ENCODE measurements at places on chromosomes 11 and 22. TPM values are rescaled to one million over a fixed set of nuclear protein-coding genes. Genes with fewer than 3 reads are reported as not detected.

DNA sequence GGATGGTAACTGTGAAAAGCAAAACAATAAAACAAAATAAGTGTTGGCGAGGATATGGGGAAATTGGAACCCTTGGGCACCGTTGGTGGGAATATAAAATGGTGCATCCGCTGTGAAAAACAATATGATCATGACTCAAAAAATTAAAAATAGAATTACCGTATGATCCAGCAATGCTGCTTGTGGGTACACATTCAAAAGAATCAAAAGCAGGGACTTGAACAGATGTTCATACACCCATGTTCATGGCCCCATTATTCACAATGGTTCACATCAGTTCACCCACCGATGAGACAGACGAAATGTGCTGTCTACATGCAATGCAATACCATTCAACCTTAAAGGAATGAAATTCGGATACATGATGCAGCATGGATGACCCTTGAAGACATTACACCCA, 1.2 kb upstream of the DERL3 start:
- no peak overlapping the region for H3K4me3 ChIP-seq
- no peak for DNase-seq
- peaks cover 29% of the 10 kb centered on the region for H3K4me1 ChIP-seq
- H3K27ac ChIP-seq, result no peak overlapping the region

GRCh38 chr11:130403271-130403804, 25.1 kb downstream of the ADAMTS8 start:
- peaks cover 23% of the 10 kb centered on the region for H3K4me1 ChIP-seq
- H3K27me3 ChIP-seq, result no peaks in the 10 kb centered on the region

DNA sequence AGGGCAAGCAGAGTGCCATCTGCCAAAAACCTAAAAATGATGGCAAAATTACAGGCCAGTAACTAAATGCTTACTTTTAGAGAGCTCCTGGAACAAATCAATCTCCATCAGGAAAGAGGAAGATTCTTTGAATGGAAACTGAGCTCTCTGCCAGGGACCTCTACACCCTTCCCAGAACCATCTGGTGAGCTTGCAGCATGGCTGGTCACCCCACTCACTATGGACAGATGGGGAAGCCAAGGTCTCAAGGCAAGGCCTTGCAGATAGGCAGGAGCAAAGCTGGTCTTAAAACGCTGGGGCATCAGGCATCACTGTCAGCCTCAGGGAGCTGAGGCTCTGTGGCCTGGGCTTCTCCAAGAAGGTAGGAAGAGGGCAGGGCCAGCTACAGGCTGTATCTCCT, 36.2 kb downstream of the SERGEF start:
- DNase-seq, result no peak
- H3K4me3 ChIP-seq, result no peak overlapping the region
- no peaks in the 10 kb centered on the region for H3K27me3 ChIP-seq
- H3K4me1 ChIP-seq, result no peaks in the 10 kb centered on the region
- peaks cover 8% of the 10 kb centered on the region for H3K36me3 ChIP-seq

GRCh38 chr22:44698531-44699421, 3.2 kb upstream of the PRR5 start:
- DNase-seq, result no peak
- H3K4me3 ChIP-seq, result no peak overlapping the region
- peak overlapping the region; percentile 71 for H3K27ac ChIP-seq
- H3K27me3 ChIP-seq, result no peaks in the 10 kb centered on the region

- no peak for DNase-seq
- H3K36me3 ChIP-seq, result no peaks in the 10 kb centered on the region
- no peak overlapping the region for H3K27ac ChIP-seq
- H3K27me3 ChIP-seq, result no peaks in the 10 kb centered on the region
These were observed 46.5 kb upstream of the SOX6 start for GRCh38 chr11:16402654-16403447.

GRCh38 chr11:34439610-34440198, 970 bp downstream of the CAT start:
- peak overlapping the region; percentile 76 for H3K4me3 ChIP-seq
- H3K27ac ChIP-seq, result peak overlapping the region; percentile 95

- H3K36me3 ChIP-seq, result no peaks in the 10 kb centered on the region
- H3K27ac ChIP-seq, result no peak overlapping the region
- H3K4me3 ChIP-seq, result no peak overlapping the region
- DNase-seq, result no peak
These were observed 8.7 kb upstream of the GDPD5 start for GRCh38 chr11:75534259-75535069.

DNA sequence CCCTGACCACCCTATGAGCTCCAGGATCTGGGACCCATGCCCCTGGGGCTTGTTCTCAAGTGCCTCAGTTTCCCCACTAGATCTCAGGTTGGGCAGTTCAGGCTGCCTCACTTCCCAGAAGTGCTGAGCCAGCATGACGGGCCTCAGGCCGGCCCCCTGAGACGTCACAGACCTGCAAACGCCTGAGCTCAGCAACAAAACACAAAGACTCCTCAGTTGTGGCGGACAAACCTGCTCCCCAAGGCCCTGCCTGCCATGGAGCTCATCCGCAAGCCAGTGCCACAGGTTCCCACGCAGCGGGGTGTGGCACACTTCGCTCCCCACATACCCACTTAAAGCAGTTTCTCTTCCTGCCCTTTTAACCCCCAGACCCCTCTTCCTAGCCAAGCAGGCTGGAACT, 45.2 kb downstream of the NECTIN1 start:
- no peak overlapping the region for H3K4me3 ChIP-seq
- no peaks in the 10 kb centered on the region for H3K36me3 ChIP-seq
- H3K27me3 ChIP-seq, result no peaks in the 10 kb centered on the region
- peaks cover 33% of the 10 kb centered on the region for H3K4me1 ChIP-seq

DNA sequence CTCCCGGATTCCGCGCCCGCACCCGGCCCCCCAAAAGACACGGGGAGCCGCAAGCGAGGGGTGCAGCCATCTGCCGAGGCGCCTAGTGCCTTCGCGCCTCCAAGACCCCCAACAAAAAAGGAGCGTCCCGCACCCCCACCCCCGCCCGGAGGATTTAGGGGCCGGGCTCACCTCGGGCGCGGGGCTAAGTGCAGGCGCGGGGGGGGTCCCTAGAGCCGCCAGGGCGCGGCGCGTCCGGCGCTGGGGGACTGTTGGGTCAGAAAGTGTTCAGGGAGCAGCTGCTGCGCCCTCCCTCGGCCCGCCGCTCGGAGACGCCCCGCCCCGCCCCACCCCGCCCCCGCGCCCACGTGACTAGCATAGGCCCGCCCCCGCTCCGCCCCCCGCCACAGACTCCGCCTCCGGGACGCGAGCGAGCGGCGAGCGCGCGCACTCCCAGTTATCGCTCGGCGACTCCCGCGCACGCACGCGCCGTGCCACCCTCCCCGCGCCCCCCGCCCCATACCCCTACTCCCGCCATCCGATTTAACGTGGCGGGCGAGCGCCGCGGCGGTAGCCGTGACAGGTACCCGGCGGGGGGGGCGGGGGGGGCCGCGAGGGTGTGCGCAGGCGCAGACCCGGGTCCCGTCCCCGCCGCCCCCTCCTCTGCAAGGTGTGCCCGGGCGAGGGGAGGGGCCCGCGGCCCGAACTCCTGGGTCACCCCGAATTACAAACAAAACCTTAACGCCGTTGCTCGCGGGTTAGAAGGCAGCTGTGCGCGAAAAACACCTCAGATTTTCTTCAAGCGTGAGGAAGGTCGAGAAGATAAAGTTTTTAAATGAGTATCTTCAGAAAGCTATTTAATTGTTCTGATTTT, 56.2 kb downstream of the KCNJ4 start:
- H3K27me3 ChIP-seq, result peaks cover 10% of the 10 kb centered on the region
- DNase-seq, result peak; percentile 87
- peak overlapping the region; percentile 69 for H3K4me3 ChIP-seq
- peak overlapping the region; percentile 87 for H3K27ac ChIP-seq
- H3K4me1 ChIP-seq, result peaks cover 31% of the 10 kb centered on the region

DNA sequence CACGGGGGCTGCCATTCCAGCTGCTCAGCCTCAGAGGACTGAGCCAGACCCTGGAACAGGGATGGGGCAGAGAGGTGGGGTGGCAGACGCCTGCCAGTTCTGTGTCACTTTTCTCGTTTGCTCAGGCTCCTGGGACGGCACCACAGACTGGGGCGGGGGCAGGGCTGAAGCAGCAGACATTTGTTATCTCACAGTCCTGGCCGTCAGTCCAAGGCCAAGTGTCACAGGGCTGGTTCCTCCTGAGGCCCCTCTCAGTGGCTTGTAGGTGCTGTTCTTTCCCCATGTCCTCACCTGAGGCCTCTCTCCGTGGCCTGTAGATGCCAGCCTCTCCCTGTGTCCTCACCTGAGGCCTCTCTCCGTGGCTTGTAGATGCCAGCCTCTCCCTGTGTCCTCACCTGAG, 24.7 kb downstream of the TPCN2 start:
- H3K4me3 ChIP-seq, result no peak overlapping the region
- no peak overlapping the region for H3K27ac ChIP-seq
- H3K4me1 ChIP-seq, result no peaks in the 10 kb centered on the region
- no peak for DNase-seq
- H3K27me3 ChIP-seq, result no peaks in the 10 kb centered on the region
- peaks cover 54% of the 10 kb centered on the region for H3K36me3 ChIP-seq

DNA sequence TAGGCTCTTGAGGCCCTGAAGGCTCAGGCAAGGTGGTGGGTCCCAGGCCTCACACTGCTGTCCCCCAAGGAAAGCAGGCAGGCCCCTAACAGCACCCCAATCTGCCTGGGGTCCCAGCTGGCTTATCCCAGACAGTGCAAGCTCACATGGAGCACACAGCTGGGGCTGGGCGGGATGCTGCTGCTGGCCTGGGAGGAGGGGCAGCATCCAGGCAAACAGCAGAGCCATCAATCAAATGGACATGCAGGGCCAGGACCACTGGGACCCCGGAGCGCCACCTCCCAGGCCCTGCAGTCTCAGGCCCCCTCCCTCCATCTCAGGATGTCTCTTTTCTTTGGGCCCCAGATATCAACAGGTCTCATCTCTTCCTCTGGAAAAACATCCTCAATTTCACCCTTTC, 140.3 kb downstream of the BRD1 start:
- no peaks in the 10 kb centered on the region for H3K36me3 ChIP-seq
- no peak for DNase-seq
- no peak overlapping the region for H3K27ac ChIP-seq
- peaks cover 51% of the 10 kb centered on the region for H3K27me3 ChIP-seq
- H3K4me1 ChIP-seq, result no peaks in the 10 kb centered on the region
- no peak overlapping the region for H3K4me3 ChIP-seq

DNA sequence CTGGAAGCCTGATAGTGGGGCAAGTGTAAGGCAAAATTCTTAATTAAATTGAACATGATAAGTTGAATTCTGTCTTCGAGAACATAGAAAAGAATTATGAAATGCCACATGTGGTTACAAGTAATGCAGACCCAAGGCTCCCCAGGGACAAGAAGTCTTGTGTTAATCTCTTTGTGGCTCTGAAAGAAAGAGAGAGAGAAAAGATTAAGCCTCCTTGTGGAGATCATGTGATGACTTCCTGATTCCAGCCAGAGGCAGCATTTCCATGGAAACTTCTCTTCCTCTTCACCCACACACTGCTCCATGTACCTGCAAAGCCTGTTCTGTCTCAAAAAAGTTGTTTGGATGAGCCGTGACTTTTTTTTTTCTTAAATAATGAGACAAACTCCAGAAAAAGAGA, 1.9 kb upstream of the TYR start:
- no peaks in the 10 kb centered on the region for H3K4me1 ChIP-seq
- no peaks in the 10 kb centered on the region for H3K36me3 ChIP-seq

DNA sequence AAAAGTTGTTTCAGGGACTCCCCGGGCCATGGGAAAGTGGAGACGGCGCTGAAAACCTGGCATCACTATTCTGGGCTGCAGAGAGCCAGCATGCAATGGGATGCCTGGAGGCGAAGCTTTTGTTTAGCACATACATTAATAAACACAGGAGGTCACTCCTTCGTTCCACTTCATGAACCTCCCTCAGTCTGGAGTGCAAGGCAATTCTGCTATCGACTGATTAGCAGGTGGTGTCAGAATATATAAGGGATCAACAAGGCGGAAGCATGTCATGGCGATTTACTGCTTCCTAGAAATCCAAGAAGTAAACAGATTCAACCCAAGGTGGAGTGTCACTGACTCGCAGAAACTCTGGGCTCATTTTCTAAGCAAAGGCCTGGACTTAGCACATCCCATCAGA, 45.4 kb upstream of the MN1 start:
- H3K27me3 ChIP-seq, result no peaks in the 10 kb centered on the region
- no peak overlapping the region for H3K27ac ChIP-seq
- H3K36me3 ChIP-seq, result peaks cover 14% of the 10 kb centered on the region
- H3K4me3 ChIP-seq, result no peak overlapping the region
- DNase-seq, result no peak

GRCh38 chr22:36084717-36085116, 56.1 kb upstream of the RBFOX2 start:
- no peaks in the 10 kb centered on the region for H3K4me1 ChIP-seq
- DNase-seq, result no peak
- H3K27me3 ChIP-seq, result no peaks in the 10 kb centered on the region
- no peaks in the 10 kb centered on the region for H3K36me3 ChIP-seq
- H3K27ac ChIP-seq, result no peak overlapping the region

DNA sequence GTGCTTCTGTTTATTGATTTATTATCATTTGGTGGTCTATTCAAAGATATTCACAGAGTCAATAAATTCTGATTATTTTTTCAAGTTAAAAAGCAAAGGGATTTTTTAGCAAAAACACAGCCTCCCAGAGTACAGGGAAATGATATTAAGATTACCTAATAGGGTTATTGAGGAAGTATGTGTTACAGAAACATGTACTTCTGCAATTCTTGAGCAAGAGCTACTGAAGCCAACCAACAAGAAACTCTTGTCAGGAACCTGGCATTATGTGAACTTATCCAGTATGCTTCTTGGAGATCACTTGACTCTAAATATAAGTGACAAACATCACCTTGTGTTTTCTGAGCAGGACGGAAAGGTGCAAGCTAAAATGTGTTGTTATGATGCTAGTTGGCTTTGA, 42.0 kb upstream of the CARD18 start:
- DNase-seq, result no peak
- no peak overlapping the region for H3K4me3 ChIP-seq
- no peaks in the 10 kb centered on the region for H3K27me3 ChIP-seq
- peaks cover 8% of the 10 kb centered on the region for H3K4me1 ChIP-seq
- H3K36me3 ChIP-seq, result no peaks in the 10 kb centered on the region

- H3K4me3 ChIP-seq, result no peak overlapping the region
- H3K27ac ChIP-seq, result no peak overlapping the region
- no peaks in the 10 kb centered on the region for H3K27me3 ChIP-seq
- no peaks in the 10 kb centered on the region for H3K4me1 ChIP-seq
- DNase-seq, result no peak
These were observed 23.4 kb downstream of the PPM1F start for GRCh38 chr22:21929253-21929652.

DNA sequence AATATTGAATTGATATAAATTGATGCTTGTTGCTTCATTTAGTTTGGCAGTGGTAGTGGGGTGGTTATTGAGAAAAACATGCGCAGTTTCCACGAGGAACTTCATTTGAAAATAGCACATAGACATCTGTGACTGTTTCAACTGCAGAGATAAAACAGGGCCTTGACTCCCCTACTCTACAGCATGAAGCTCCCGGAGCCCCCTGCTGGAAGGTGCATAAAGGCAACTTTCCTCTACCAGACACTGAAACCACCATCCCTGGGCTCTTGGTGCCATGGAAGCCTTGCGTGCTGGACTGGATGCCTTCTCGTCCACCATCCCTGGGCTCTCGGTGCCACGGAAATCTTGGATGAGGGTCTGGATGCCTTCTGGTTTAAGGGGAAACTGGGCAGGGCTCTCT, 195.9 kb downstream of the CSNK2A3 start:
- H3K36me3 ChIP-seq, result no peaks in the 10 kb centered on the region
- no peaks in the 10 kb centered on the region for H3K27me3 ChIP-seq
- no peak overlapping the region for H3K27ac ChIP-seq
- H3K4me3 ChIP-seq, result no peak overlapping the region
- no peaks in the 10 kb centered on the region for H3K4me1 ChIP-seq

GRCh38 chr11:9651481-9651880, 12.4 kb upstream of the SWAP70 start:
- peaks cover 13% of the 10 kb centered on the region for H3K4me1 ChIP-seq
- H3K27ac ChIP-seq, result peak overlapping the region; percentile 1
- H3K4me3 ChIP-seq, result no peak overlapping the region
- DNase-seq, result no peak

Gene JRKL
- 11.0 TPM for total RNA-seq

Gene GLB1L3
- 0.27 TPM for total RNA-seq

Gene SLN
- total RNA-seq, result 0.92 TPM

Gene DDI1
- not detected for total RNA-seq

Gene DEFB131B
- not detected for total RNA-seq
